ENCODE measurements at places on chromosomes 13 and 19.

DNA sequence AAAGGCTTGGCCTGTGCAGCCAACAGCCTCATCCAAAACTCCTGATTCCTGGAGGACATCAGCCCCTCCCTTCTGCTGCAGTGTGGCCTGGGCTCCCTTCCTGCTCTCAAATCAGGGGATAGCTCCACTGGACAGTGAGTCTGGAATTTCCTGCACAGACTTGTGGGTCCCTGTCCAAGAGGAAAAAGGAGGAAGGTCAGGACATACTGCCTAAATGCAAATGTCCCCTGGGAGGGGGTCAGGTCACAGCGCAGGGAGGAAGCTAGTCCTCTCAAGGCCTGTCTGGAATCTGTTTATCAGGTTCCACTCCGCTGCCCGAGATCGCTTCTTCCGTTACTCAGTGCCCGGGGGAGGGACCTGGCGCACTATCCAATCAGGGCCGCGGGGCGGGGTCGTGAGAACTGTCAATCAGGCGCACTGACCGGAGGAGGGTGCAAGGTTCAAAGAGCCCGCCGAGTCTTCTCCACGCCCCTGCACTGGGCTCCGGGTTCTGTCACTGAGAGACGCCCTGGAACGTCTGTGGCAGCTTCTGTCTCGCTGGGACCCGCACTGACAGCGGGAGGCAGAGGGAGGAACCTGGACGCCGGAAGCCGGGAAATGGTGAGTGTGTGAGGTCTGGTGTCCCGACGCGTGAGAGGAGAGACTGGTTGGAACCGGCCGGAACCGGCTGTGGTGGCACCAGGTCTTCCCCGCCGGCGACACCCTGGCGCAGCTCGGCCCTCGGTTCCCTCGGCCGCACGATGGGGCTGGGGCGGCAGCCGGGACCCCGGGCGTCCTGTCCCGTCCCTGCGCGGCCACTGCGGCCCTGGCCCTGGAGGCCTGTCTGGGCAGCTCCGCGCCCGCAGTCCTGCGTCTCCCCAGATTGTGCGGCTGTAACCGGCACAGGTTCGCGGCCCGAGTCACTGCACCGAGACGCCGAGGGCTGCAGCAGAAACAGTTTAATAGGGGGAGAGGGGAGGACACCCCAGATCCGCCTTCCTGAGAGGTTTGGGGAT is at the start of gene ZNF441:
Gene ZNF441 (plus strand): TSS at position 404 of the 995 bp plus-strand sequence. CDS start 194 bp downstream, at position 598.
- peak; percentile 95 for DNase-seq

- DNase-seq, result peak; percentile 50
Observed at GRCh38 chr19:42252365-42253244, 2.3 kb downstream of the ERF start.

GRCh38 chr13:25252225-25252624 is 35.1 kb downstream of the MTMR6 start:
- DNase-seq, result no peak

- DNase-seq, result no peak
Observed at GRCh38 chr19:57648331-57649003, 15.5 kb downstream of the ZNF211 start.

GRCh38 chr19:36665832-36666231 is 805 bp downstream of the ZNF461 start:
- DNase-seq, result no peak

DNA sequence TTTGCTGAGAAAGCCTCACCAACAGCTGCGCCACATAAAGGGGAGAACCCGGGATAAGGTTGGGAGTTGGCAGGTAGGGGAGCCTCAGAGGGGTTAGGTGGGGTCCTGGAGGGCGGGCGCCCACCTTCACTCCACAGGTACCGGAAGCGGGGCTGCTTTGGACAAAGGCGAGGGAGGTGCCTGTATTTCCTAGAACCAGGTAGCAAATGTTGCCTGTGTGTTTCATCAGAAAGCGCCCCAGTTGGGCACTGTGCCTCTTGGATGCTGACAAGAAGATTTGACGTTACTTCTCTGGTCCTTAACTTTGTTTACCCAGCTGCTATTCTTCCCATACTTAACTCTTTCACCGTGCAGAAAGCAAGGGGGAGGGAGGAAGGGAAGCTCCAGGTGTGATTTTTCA is 278.9 kb downstream of the ZNF536 start:
- DNase-seq, result no peak

- no peak for DNase-seq
Observed at GRCh38 chr19:38443458-38443999, 10.0 kb downstream of the RYR1 start.

DNA sequence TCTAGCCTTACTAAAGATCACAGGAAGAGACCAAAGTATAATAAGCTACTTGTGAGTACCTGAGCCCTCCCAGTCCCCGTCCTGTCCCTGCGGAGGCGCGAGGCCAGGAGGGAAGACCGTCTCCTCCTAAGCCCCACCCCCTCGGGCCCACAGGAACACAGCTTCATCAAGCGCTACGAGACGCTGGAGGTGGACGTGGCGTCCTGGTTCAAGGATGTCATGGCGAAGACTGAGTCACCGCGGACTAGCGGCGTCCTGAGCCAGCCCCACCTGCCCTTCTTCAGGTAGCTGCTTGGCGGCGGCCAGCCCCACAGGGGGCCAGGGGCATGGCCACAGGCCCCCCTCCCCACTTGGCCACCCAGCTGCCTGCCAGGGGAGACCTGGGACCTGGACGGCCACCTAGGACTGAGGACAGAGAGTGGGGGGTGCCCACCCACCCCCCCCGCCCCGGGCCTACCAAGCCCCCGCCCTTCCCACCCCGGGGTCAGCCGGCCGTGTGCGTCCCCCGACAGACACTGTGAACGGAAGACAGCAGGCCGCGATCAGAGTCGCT is 2.4 kb upstream of the TGFBR3L start:
- DNase-seq, result no peak

DNA sequence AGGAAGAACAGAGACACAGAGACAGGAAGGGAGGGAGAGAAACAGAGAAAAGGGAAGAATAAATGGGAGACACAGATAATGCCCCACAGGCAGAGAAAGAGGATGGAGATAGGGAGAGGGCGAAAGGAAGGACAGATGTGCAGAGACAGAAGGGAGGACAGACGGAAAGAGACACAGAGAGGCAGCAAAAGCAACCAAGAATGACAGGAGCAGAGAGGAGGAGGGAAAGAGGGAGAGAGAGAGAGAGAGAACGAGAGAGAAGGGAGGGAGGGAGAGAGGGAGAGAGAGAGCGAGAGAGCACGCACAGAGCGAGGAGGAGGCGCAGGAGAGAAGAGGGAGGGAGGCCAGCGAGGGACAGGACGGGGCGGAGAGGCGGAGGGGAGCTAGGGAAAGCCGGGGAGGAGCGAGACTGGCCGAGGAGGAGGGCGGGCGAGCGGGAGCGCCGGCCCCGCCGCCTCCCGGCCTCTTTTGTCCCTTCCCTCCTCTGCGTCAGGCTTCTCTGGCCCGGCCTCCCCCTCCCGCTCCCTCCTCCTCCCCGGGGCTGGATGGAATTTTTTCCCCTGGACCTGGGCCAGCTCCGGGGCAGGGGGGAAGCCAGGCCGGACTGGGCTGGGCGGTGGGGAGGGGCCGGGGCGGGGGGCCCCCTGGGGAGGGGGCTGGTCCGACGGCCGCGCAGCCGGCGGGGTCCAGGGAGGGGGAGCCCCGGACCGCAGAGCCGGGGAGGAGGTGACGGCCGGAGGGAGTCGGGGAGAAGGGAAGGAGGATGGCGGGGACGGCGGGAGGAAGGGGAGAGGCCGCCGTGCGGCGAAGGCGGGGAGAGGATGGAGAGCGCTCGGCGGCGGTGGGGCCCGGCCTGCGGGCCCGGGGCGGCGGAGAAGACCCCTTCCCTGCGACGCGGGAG is 4.2 kb upstream of the SPACA6 start:
- peak; percentile 99 for DNase-seq

- DNase-seq, result no peak
Observed at GRCh38 chr13:75607447-75607846, 28.7 kb upstream of the LMO7 start.

DNA sequence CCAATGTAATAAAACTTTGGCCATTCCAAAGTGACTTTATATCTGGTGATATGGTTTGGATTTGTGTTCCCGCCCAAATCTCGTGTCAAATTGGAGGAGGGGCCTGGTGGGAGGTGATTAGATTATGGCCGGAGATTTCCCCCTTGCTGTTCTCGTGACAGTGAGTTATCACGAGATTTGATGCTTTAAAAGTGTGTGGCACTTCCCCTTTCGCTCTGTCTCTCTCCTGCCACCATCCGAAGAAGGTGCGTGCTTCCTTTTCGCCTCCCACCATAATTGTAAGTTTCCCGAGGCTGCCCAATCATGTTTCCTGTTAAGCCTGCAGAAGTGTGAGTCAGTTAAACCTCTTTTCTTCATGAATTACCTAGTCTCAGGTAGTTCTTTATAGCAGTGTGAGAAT is 9.3 kb upstream of the NALCN start:
- no peak for DNase-seq

All from cardiac fibroblast (primary cell).